ENCODE measurements at places on chromosomes 3 and 15.

DNA sequence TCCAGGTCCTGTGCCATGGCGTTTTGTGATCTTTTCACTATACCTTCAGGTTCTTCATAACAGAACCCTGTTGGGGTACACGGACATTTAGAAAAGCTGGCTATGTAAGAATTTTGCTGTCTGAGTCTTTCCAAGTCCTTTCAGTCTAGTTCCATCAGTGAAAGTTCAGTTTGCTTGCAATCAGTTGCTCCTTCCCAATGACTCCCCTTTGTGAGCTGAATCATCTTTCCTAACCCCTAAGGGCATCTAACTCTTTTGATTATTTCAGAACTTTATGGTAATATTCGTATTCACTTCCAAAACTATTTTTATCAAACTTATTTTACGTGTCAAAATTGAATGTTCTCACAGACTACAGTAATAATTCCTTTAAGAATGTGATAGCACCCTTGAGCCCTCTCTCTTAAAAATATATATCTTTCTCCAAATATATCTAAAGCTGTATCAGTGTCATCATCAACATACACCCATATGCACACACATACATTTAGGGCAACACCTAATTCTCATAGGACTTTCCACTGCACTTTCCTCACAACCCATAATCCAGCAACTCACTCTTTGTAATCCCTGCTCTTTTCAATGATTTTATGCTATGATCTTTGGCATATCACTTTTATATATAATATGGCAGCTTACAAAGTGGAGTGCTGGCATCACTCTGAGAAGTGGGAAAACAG is 263.7 kb downstream of the GBE1 start:
- no peak for DNase-seq

GRCh38 chr3:183584246-183584913 is 28.9 kb upstream of the KLHL6 start:
- no peak for DNase-seq

GRCh38 chr15:79897380-79897678 is 515 bp upstream of the MTHFS start:
- DNase-seq, result no peak

GRCh38 chr3:1093217-1093616 is 393 bp downstream of the CNTN6 start:
- DNase-seq, result no peak
